ENCODE measurements at places on chromosomes 11 and 22.

- H3K27me3 ChIP-seq: no peaks in the 10 kb centered on the region
- peaks cover 46% of the 10 kb centered on the region for H3K4me1 ChIP-seq
- H3K4me3 ChIP-seq: peak overlapping the region; percentile 84
- peak; percentile 34 for DNase-seq
- peak overlapping the region; percentile 92 for H3K27ac ChIP-seq
Measured at GRCh38 chr11:926341-926916, 759 bp downstream of the AP2A2 start.

DNA sequence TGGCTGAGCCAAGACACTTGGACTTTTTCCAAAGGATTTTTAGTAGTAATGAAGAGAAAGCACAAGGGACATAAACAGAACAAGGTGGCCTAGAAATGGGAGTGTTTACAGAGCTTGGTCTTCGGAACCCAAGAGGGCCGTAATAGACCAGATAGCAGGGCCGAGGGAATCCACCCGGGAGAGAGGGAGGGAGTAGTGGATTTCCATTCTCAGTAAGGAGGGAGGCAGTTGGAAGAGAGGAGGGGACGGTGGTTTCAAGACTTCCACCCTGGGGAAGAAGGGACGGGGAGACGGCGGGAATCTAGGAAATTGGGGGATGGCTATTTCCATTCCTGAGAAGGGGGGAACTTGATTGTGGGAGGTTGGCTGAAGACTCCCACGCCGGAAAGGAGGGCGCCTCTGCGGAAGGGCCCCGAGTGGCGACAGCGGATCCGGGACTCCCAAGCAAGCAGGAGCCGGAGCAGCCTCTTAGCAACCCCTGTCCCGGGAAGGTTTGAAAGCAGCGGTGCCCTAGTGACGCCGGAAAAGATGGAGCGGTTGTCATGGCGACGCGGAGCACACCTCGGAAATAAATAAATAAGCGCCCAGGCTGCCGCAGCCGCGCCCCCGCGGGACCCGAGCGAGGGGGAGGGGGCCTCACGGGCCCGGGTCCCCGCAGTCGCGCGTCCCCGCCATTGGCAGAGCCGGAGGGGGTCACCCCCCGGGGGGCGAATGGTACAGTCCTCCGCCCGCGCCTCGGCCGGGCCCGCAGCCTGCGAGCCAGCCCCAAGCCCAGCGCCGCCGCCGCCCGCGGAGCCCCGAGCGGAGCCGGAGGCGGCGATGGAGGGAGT lies 31.6 kb downstream of the EIF3F start:
- H3K27ac ChIP-seq: no peak overlapping the region
- H3K36me3 ChIP-seq: no peaks in the 10 kb centered on the region
- peak overlapping the region; percentile 67 for H3K4me3 ChIP-seq
- DNase-seq: peak; percentile 72

DNA sequence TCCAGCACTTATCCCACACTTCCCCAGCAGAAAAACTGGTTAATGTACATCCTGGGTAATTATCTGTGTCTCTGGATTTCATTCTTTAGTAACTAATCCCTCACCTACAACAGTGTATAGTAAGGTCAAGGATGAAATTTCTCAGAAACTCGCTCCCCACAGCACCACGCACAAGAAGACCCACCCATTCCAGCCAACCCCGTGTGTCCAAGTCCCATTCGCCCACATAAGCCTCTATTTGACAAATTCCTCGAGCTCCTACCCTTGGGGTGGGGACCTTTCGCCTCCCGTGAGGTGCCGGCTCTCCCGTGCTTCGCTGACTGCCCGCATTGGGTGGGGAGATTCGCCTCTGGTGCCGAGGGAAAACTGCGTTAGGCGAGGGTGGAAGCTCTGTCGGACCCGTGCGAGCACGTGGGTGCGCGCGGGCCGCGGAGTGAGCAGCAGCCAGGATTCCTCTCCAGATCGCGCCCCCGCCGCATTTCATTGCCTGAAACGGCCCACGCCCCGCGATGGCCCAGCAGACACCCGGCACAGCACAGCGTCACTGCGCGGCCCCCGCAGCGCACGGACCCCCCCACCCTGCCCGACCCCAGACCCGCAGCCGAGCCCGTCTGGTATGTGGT lies 866 bp downstream of the EXPH5 start:
- no peak for DNase-seq
- H3K27ac ChIP-seq: peak overlapping the region; percentile 85
- H3K27me3 ChIP-seq: peaks cover 23% of the 10 kb centered on the region
- peaks cover 4% of the 10 kb centered on the region for H3K36me3 ChIP-seq

- H3K4me1 ChIP-seq: no peaks in the 10 kb centered on the region
- no peak for DNase-seq
- peaks cover 40% of the 10 kb centered on the region for H3K36me3 ChIP-seq
- peaks cover 11% of the 10 kb centered on the region for H3K27me3 ChIP-seq
- H3K27ac ChIP-seq: no peak overlapping the region
Measured at GRCh38 chr11:47587723-47588326, 1.3 kb downstream of the FAM180B start.

- peaks cover 7% of the 10 kb centered on the region for H3K27me3 ChIP-seq
- H3K27ac ChIP-seq: no peak overlapping the region
- no peak overlapping the region for H3K4me3 ChIP-seq
Measured at GRCh38 chr11:103486604-103487003, 377.4 kb downstream of the DYNC2H1 start.

DNA sequence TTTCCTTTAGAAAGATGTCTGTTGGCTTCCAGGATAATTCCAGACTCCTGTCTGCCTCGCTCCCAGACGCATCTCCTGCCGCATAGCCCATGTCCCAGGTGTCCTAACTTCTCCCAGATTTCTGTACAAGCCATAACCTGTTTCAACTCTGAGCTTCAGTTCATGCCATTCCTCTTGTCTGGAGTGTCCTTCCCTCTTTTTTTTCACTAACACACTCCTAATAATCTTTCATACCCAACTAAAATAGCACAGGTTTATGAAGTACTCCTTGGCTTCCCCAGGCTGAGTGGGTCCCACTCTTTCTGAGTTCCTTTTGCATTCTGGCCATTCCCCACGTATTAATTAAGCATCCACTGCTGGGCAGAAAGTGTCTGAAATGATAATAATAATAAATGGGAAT lies 123.0 kb downstream of the LDLRAD3 start:
- H3K4me1 ChIP-seq: no peaks in the 10 kb centered on the region
- DNase-seq: no peak
- H3K36me3 ChIP-seq: no peaks in the 10 kb centered on the region
- no peak overlapping the region for H3K27ac ChIP-seq
- peaks cover 9% of the 10 kb centered on the region for H3K27me3 ChIP-seq

- H3K27me3 ChIP-seq: no peaks in the 10 kb centered on the region
- no peaks in the 10 kb centered on the region for H3K4me1 ChIP-seq
- no peak overlapping the region for H3K27ac ChIP-seq
- no peak overlapping the region for H3K4me3 ChIP-seq
- DNase-seq: no peak
Measured at GRCh38 chr11:12453243-12453642, 75.9 kb downstream of the PARVA start.

GRCh38 chr11:29251738-29252137 lies 765.1 kb downstream of the KCNA4 start:
- H3K4me3 ChIP-seq: no peak overlapping the region
- H3K27ac ChIP-seq: no peak overlapping the region

- no peak overlapping the region for H3K4me3 ChIP-seq
- H3K4me1 ChIP-seq: peaks cover 60% of the 10 kb centered on the region
- no peaks in the 10 kb centered on the region for H3K27me3 ChIP-seq
- no peak for DNase-seq
- peak overlapping the region; percentile 19 for H3K27ac ChIP-seq
- peaks cover 35% of the 10 kb centered on the region for H3K36me3 ChIP-seq
Measured at GRCh38 chr11:108751444-108751843, 86.6 kb downstream of the DDX10 start.

- H3K27ac ChIP-seq: peak overlapping the region; percentile 16
- H3K27me3 ChIP-seq: no peaks in the 10 kb centered on the region
- H3K36me3 ChIP-seq: peaks cover 79% of the 10 kb centered on the region
- H3K4me3 ChIP-seq: no peak overlapping the region
- peaks cover 31% of the 10 kb centered on the region for H3K4me1 ChIP-seq
- no peak for DNase-seq
Measured at GRCh38 chr11:501001-501682, 5.9 kb downstream of the RNH1 start.

DNA sequence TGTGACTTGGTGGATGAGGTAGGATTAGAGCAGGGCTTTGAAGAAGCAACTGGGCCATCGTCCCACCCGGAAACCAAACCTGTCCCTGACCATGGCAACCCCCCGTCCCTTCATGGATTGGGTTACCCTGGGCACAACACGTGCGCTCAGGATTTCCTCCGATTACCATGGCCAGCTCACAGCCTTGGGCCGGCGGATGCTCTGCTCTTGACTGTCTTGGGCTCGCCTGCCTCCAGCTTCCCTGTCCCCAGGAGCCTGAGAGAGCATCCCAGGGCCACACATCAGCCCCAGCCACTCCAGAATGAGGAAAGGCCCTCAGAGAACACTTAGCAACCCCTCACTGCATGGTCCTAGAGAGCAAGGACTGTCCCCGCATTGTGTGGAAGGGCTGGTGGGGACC lies 22.8 kb downstream of the MYO7A start:
- H3K36me3 ChIP-seq: no peaks in the 10 kb centered on the region
- H3K27me3 ChIP-seq: no peaks in the 10 kb centered on the region
- H3K4me1 ChIP-seq: peaks cover 42% of the 10 kb centered on the region
- H3K4me3 ChIP-seq: no peak overlapping the region
- H3K27ac ChIP-seq: no peak overlapping the region
- DNase-seq: no peak

- peak; percentile 77 for DNase-seq
- no peaks in the 10 kb centered on the region for H3K36me3 ChIP-seq
- no peaks in the 10 kb centered on the region for H3K27me3 ChIP-seq
- peaks cover 20% of the 10 kb centered on the region for H3K4me1 ChIP-seq
Measured at GRCh38 chr11:44556735-44557409, 8.6 kb upstream of the CD82 start.

DNA sequence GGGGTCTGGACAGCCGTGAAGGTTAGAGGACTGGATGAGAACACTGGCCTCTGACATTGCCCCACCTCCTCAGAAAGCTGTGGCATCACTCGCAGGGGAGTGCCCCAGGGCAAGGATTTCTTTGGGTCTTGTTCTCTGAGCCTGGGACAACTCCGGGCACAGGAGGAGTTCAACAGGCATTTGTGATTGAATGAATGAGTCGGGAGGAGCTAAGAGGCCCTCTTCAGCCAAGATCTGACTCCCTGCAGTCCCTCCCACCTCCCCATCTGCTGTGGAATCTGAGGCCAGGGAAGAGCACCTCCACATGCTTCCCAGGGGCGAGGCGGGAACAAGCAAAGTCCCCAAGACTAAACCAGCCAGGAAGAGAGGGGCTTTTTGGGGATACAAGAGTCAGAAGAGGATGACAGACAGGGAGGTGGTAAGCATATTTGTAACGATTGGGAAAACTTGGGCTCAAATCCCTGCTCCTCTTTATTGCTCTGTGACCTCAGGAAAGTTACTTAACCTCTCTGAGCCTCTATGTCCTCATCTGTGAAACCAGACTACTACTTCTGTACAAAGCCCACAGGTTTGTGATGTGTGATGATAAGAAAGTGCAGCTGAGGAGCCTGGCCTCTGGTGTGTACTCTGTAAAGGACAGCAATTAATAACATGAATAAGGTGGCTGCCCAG lies 6.4 kb downstream of the TP53I11 start:
- H3K4me1 ChIP-seq: peaks cover 30% of the 10 kb centered on the region
- H3K4me3 ChIP-seq: no peak overlapping the region
- peaks cover 7% of the 10 kb centered on the region for H3K27me3 ChIP-seq
- no peak for DNase-seq
- H3K36me3 ChIP-seq: no peaks in the 10 kb centered on the region

- H3K4me3 ChIP-seq: no peak overlapping the region
- no peak for DNase-seq
- H3K27me3 ChIP-seq: no peaks in the 10 kb centered on the region
- H3K4me1 ChIP-seq: no peaks in the 10 kb centered on the region
- no peak overlapping the region for H3K27ac ChIP-seq
Measured at GRCh38 chr11:26964339-26964738, 29.6 kb upstream of the FIBIN start.

- DNase-seq: no peak
- no peaks in the 10 kb centered on the region for H3K27me3 ChIP-seq
- peaks cover 85% of the 10 kb centered on the region for H3K36me3 ChIP-seq
- no peak overlapping the region for H3K4me3 ChIP-seq
Measured at GRCh38 chr11:103069367-103069766, 22.6 kb downstream of the DCUN1D5 start.

DNA sequence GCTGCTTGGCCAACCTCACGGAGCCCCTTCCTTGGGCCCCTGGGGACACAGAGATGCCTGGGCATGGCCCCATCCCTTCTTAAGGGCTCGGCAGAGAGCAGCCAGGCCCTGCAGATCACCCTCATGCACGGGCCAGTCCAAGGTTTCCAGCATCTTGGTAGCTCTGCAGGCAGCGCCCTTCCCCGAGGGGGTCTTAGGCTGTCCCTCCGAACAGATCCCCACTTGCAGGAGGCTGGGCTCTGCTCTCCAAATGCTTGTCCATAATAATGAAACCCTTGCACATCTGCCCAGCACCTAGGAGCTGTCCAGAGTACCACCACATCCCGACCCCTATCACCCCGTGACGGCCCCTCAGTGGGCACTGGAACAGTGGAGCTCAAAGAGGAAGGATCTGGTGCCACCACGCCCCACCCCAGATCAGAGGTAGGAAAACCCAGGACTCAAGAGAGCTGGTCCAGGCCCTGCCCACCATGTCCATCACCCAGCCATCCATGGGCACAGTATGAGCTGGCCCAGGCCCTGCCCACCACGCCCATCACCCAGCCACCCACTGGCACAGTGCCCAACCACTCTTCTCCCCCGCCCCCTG lies 92.5 kb upstream of the PRR5 start:
- H3K27me3 ChIP-seq: peaks cover 25% of the 10 kb centered on the region
- H3K4me1 ChIP-seq: no peaks in the 10 kb centered on the region
- H3K4me3 ChIP-seq: no peak overlapping the region
- DNase-seq: no peak

GRCh38 chr22:22061085-22062077 lies 78.8 kb upstream of the TOP3B start:
- H3K4me3 ChIP-seq: no peak overlapping the region
- H3K27me3 ChIP-seq: peaks cover 51% of the 10 kb centered on the region
- no peaks in the 10 kb centered on the region for H3K4me1 ChIP-seq

GRCh38 chr11:84061726-84062125 lies 775.6 kb upstream of the CCDC90B start:
- H3K4me3 ChIP-seq: no peak overlapping the region
- H3K36me3 ChIP-seq: no peaks in the 10 kb centered on the region
- no peaks in the 10 kb centered on the region for H3K27me3 ChIP-seq
- no peaks in the 10 kb centered on the region for H3K4me1 ChIP-seq
- no peak for DNase-seq
- H3K27ac ChIP-seq: no peak overlapping the region

- peaks cover 11% of the 10 kb centered on the region for H3K27me3 ChIP-seq
- no peaks in the 10 kb centered on the region for H3K36me3 ChIP-seq
- H3K4me3 ChIP-seq: no peak overlapping the region
- no peak overlapping the region for H3K27ac ChIP-seq
- no peaks in the 10 kb centered on the region for H3K4me1 ChIP-seq
Measured at GRCh38 chr11:130178441-130179339, 19.1 kb downstream of the ST14 start.

- H3K27me3 ChIP-seq: peaks cover 3% of the 10 kb centered on the region
Measured at GRCh38 chr11:75148436-75148983, 2.4 kb upstream of the SLCO2B1 start.

GRCh38 chr11:122697636-122698167 lies 42.2 kb downstream of the UBASH3B start:
- H3K4me1 ChIP-seq: peaks cover 89% of the 10 kb centered on the region
- DNase-seq: no peak
- H3K27ac ChIP-seq: peak overlapping the region; percentile 86
- peak overlapping the region; percentile 65 for H3K4me3 ChIP-seq
- no peaks in the 10 kb centered on the region for H3K27me3 ChIP-seq

Measured in activated T-cell treated with anti-CD3 and anti-CD28 coated beads, Interleukin-2, amount 50 U/mL, for 24 hours (primary cell).